Activated T-helper 1 cell treated with anti-CD3 and anti-CD28 coated beads, Interleukin-2, amount 50 U/mL, for 16 hours (primary cell): ENCODE measurements at places on chromosomes 5 and 9.

GRCh38 chr5:166338801-166339200 lies 1952.6 kb upstream of the WWC1 start:
- no peak for DNase-seq

DNA sequence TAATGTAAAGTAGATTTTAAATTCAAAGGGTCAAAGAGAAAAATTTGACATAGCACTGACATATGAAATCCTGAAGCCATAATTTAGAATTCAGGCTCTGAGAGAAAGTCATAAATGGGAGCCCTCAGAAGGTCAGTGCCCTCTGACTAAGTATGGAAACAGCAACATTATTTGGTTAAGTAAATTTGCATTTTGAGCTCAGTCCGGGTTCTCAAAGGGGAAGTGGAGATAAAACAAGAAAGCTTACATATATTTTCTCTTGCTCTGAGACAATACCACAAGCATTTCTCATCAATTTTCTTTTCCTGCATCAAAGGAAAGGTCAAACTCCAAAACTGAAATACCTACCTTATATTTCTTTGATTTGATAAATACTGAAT lies 348.0 kb downstream of the SEMA5A start:
- no peak for DNase-seq

DNA sequence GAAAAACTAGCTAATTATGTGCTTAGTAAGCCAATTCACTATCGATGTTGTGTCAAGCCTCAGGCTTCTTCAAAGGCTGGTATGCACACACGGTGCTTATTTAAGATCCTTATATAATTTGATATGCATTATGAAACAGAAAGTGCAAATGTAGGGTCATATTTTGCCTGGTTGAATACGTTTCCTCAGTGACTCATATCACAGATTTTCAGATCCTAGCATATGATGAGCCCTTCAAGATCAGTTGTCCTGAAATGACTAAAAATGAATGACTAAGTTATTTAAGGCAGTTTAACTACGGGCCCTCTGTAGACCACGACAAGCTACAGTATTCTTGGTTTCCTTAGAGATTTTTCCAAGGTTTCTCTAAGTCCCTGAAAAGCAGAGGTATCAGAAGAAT lies 778.3 kb downstream of the PRELID2 start:
- no peak for DNase-seq

- DNase-seq, result no peak
Observed at GRCh38 chr9:1876891-1877496, 138.2 kb upstream of the SMARCA2 start.

- DNase-seq, result no peak
Observed at GRCh38 chr9:84573083-84573482, 96.4 kb upstream of the NTRK2 start.

GRCh38 chr5:55911784-55912653 lies 60.9 kb downstream of the IL31RA start:
- DNase-seq, result no peak

GRCh38 chr5:16773991-16774390 lies 157.2 kb upstream of the RETREG1 start:
- DNase-seq, result no peak

DNA sequence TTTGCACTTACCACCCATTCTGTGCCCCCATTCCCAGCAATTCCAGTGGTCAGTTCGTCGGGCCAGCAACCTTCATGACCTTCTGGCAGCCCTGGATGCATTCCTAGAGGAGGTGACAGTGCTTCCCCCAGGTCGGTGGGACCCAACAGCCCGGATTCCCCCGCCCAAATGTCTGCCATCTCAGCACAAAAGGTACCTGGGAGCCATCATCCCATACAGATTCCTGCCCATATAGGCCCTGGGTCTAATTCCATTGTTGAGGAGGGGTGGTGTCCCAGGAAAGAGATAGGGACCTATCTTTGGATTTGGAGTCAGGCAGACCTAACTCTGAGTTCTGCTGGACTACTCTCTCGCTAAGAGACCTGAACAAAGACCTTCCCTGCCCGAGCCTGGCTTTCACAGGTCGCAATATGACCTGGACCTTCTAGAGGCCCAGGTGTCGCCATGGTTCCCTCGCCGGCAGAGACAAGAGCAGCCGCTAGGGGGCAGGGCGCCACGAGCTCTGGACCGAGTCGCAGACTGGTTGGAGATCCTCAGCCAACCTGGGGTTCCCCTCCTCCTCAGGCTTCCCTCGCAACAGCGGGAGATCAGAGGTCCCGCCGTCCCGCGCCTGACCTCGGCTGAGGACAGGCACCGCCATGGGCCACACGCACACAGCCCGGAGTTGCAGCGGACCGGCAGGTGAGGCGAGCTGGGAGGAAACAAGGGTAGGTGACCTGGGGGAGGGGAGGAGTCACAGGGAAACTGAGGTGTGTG lies 3.1 kb downstream of the SLC4A9 start:
- DNase-seq, result peak; percentile 79

DNA sequence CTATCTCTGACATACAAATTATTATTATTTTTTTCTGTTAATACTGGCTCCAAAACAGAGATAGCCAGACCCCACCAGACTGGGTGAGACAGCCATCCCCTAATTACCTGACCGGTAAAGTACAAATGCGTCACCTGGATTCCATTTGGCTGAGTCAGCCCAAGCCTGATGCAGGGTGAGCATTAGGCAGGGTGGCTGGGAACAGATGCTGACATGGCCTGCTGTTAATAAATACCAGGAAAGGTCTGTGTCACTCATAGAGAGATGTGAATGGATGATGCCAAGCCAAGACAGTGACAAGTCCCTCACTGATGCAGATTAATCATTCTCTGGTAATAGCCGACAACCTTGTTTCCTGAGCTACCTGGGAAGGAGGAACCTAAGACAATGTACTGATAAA lies 183.5 kb downstream of the TRIM32 start:
- no peak for DNase-seq

- DNase-seq, result no peak
Observed at GRCh38 chr5:111511831-111512374, 432 bp downstream of the STARD4 start.

GRCh38 chr9:79224672-79225433 lies 346.9 kb upstream of the TLE4 start:
- no peak for DNase-seq

DNA sequence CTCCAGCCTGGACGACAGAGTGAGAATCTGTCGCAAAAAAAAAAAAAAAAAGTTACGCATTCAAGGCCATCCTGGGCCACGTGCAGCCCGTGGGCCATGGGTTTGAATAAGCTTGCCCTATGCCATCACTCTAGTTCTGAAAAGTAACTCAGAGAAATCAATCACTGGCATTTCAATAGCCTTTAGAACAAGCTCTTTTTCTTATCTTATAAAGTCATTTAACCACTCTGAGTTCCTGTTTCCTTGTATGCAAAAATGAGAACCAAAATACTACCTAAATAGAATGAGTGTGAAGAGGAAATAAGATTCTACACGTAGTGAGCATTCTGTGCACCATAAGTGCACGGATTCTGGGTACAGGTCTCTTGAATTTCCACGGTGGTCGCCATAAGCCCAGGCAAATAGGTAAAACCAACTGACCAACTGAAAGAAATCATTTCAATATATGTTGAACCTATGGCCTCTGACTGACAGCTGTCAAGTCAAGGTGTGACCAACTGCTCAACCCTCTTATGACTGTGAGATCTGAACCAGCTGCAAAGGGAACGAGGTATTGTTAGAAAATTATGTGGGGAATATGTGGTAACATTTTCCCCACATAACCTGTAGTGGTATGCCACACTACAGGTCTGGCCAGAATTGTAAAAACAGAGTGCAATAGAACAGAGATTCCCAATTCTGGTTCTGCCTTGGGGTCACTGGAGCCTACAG lies 143.9 kb upstream of the LHFPL2 start:
- DNase-seq, result no peak

DNA sequence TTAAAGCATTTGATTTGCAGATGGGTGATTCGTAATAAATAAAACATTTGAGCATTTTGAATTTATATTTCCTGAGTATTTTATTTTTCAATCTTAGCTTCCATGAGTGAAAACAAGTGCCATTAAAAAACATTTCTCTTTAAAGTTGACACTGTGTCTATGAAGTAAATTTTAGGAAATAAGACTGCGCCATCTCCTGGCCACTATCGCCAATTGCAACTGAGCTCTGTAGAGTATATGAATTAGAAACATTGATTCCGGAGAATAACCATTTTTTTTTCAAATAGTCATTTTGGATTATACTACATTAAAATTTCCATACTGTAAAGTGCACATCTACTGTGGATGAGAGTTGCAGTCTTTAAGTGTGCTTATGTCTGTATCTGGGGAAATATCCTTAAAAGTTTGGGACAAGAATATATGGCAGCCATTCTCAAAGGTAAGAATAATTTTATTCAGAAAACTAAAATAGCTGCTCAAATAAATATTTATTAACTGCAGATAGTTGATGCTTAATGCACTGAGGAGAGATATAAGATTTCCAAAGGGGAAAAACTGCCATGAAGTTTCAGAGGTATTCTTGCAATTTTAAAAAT lies 5.9 kb downstream of the DMRTA1 start:
- DNase-seq, result no peak

- DNase-seq, result no peak
Observed at GRCh38 chr5:53814819-53815218, 254.4 kb downstream of the NDUFS4 start.

DNA sequence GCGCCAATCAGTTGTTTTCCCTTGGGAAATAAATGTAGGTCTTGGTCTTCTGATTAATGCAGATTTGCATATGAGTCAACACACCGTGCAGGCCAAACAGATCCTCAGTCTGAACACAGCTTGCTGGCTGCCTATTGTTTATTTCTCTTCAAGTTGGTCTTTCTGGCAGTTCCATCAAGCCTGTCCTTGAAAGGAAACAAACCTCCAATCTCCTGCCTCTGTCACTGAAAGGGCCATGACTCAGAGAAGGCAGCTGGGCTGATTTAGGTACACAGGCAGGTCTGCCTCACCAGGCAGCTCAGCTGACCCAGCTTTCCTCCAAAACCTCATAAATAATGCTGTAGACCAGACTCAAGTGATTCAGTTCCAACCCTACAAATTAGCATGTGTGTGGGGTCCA lies 175.9 kb downstream of the MAN2A1 start:
- no peak for DNase-seq

DNA sequence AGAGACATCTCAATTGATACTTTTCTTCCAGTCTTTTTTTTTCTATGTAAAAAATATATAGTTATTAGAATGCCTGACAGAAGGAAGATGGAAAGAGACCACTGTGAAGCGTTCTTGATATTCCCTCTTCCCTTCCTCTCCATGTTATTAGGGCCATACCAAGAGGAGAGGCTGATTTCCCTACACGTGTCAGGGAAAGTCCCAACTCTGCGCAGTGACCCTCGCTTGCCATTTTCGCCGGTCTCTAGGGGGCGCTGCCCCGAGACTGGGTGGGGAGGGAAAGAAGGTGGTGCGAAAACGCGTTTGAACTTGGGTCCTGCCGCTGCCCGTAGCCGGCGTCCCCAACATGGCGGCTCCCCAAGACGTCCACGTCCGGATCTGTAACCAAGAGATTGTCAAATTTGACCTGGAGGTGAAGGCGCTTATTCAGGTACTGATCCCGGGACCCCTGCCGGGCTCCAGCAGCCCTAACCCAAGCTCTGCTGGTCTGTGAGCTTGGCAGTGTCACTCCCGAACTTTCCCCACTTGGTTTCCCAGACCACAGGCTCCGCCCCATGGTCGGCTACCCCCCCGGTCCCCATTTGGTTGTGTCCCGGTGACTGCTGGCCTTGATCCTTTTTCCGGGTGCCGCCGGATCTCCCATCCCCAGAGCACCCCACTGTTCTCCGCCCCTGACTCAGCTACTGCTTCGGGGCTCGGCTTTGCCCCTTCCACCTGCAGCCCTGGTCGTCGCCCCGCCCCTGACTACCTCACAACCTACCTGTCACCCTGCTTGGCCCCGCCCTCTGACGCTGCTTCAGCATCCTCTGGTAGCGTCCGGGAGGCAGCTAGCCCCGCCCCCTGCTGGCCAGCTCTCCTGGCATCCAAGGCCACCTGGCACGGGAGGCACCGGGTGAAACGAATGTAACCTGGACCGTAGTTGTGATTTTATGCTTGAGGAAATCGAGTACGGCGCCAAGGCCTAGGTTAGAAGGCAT lies at the start of gene BNIP1:
BNIP1 (plus strand) TSS at position 332 of the 977 bp plus-strand sequence; CDS start at position 347, 15 bp downstream.
- peak; percentile 94 for DNase-seq

DNA sequence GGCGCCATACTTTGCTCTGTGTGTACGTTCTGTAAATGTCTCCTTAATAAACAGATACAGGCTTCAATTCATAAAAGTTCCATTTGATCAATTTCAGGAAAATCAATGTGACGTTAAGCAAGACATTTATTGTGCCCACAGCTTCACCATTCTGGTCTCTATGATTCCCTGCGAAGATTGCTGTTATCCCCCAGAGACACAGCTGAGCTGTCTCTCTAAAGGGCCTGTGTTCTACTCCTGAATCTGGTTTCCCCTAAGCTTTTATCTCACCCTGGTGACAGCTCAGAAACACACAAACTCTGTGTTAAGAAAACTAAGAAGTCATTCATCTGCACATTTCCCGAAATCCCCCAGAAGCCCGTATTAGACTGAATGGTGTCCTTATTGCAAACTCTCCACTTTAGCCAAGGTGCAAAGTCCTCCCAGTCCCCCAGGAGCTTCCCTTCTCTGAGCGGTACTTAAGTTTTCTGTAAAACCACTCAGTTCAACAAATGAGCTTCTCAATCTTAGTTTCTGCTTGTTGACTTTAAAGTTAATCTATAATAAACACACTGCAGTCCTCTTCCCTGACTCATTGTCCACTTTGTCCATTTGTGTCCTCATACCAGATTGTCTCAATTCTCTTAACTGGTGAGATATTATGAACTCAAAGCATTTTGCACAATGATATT lies 1.4 kb upstream of the C5orf15 start:
- no peak for DNase-seq

DNA sequence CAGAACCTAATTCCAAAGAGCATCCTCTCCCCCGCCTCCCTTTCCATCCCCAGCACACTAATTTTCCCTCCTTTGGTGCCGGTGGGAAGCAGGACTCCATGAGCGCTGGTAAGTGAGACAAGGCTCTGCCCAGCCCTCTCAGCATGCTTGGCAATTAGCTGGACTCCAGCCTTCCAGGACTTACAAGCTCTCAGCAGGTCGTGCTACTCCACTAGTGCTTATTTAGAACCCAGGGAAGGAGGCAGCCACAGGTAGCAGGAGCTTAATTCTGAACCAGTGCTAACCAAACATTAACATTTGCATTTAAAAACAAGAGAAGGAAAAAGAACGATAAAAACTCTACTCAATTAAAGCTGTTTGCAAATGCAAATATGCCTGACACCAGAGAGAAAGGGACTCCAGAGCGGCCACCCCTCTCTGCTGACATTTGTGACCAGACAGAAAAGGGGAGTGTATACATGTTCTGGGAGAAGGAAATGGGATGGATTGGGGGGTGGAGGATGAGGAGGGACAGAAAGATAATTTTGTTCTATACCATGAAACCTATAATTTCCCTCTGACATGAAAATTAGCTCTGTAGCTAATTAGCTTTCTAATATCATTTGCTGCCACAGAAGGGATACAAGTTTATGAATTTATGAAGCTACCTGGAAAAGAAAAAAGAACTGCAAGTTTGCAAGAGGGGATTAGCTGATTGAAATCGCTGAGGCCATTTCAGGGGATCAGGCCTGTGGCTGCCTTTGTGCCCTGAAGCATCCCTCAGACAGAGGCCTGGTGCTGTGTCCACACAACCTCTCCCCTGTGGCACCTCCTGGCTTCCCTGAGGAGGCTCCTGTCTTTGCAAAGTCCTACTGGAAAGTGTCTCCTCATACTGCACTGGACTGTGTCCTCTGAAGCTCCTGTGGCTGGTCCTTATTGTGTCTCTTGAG lies 266.3 kb downstream of the SEC61B start:
- DNase-seq, result no peak

GRCh38 chr5:56667692-56668091 lies 147.7 kb upstream of the MAP3K1 start:
- DNase-seq, result no peak

- DNase-seq, result no peak
Observed at GRCh38 chr9:618478-618877, 223.0 kb upstream of the DMRT1 start.

GRCh38 chr5:125679522-125679921 lies 743.7 kb upstream of the GRAMD2B start:
- no peak for DNase-seq
